ENCODE measurements at places on chromosomes 3 and 15.
A peak's percentile ranks its signal among the peaks of the same experiment; 100 is the strongest.

DNA sequence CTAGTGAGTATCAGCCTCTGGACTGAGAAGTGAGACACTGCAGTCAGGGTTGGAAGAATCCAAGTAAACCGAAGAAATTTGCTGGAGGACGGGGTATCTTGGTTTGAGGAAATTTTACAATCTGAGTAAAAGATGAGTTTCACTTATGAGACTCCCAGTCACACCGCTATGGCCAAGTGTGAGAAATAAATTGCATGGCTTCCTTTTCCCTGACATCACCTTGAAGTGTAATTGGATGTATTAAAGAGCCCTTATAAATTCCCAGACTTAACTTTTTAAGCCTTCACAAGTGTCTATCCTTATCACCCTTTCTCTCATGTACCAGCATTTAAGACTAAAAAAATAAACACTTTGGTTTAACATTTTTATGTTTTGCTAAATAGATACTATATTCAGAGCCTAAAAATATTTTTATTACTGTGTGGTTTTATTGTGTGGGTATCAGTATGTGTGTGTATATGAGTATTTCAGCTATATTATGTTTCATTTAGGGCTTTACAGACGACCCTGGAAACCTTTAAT, 23.8 kb downstream of the USP3 start:
- DNase-seq: no peak

- no peak for DNase-seq
These were observed 174.9 kb downstream of the SCAPER start for GRCh38 chr15:76730262-76730661.

DNA sequence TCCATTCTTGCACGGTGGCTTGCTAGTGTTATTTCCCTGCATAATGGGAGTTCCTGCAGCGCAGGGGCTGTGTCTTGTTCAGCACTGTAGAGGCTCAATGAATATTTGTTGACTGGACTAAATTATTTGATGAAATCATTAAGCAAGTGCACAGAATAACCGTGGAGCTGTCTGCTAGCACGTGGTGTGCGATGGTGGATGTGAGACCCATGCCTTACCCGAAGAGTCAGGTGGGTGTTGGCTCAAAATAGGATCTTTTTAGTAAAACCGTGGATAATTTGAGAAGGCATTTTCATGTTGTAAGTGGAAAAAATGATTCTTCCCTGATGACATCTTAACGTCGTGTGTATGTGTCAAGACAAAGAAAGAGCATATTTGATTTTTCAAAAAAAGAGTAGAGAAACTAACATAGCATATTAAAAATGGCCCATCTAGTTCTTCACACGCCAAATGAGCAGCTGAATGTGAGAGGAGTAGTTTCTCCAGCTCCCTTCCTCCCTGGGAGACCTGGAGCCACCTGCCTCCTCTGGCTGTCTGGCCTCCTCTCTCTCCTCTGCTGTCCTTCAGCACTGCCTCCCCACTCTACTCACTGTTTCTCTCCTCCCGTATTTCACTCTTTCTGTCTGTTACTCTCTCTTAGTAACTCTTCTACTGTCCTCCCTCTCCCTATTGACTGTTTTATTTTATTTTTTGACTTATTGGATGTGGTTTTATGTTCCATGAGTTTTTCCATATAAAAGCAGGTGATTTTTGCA, 6.3 kb downstream of the FAM81A start:
- DNase-seq: no peak

DNA sequence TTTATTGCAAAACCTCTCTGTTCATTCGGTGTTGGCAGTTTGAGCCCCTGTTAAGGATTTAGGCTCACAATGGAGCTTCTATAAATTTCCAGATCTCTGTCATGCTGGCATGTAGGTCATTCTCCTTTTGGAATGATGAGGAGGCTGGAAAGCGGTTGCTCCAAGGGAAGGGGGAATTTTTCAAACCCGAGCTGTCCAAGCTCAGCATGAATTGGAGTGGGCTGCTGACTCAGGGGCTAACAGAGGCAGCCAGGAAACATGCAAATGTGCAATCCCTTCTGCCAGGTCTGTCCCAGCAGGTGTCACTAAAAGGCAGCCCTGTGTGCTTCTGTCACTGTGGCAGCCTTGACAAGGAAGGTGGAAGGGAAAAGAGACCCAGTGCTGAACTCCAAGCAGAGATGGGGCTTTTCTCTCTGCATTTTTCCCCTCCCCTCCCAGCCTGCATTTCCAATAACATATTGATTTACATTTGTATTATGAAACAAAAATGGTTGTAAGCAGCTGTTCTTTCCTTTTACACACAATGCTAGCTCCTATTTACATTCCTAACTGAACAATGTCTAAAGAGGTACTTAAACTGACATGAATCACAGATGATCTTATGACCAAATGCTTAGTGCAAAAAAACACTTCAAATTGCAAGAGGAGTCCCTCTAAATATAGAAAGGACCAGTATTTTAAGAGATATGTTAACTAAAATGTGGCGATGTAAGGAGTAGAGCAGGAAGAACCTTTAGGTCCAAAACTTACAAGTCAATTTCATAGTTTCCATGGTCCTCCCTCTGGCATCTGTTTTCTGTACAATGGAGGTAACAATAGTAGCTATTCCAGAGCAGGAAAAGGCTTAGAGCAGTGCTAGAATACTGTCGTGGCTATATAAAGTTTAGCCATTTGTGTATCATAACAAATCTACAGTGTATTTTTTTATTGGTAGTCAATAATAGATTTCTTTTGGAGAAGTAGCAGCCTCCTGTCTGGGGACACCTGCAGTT, 84.5 kb upstream of the ATP10A start:
- DNase-seq: no peak

DNA sequence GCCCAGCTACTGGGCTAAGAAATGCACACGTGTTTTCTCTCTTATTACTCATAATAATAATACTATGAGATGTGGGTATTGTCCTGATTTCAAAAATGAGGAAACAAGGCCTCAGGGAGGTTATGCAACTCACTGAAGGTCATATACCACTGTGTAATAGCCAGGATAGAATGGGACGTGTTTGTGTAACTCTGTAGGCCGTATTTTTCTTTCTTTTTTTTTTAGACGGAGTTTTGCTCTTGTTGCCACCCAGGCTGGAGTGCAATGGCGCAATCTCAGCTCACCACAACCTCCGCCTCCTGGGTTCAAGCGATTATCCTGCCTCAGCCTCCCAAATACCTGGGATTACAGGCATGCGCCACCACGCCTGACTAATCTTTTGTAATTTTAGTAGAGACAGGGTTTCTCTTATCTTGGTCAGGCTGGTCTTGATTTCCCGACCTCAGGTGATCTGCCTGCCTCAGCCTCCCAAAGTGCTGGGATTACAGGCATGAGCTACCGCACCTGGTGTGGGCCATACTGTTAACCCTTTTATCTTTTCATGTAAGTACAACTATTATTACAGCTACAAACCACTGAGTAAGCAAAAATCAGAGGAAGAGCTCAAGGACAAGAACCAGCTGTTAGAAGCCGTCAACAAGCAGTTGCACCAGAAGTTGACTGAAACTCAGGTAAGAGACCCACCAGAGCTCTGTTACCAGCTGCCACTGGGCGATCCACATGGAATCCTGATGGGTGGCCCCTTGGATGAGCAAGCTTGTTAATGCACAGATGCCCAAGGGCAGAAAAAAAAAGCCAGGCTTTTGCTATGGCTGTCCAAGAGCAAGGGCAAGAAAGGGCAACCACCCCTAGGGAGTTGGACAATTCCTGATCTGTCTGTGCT, 6.7 kb downstream of the KNSTRN start:
- DNase-seq: peak; percentile 95

GRCh38 chr15:94791510-94791909, 560.1 kb downstream of the MCTP2 start:
- no peak for DNase-seq

DNA sequence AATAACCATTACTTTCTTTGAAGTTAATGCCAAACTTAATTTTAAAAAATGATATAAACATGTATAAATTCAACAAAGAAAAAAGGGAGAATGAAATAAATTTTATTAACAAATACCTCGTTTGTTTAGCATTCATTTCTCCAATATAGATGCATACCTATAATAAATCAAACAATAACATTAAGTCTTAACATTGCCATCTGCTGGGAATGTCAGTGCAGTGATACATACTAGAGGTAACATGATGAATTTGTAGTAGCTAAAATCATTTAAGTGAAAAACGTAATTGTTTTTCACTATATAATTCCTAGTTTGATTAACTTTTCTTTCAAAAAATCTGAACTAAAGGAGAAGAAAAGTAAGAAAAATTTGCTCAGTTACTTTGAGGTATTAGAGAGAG, 340.2 kb upstream of the CBLB start:
- no peak for DNase-seq

GRCh38 chr15:75832114-75832513, 11.1 kb upstream of the UBE2Q2 start:
- no peak for DNase-seq

- no peak for DNase-seq
These were observed 76.4 kb upstream of the MFGE8 start for GRCh38 chr15:88989578-88989977.

DNA sequence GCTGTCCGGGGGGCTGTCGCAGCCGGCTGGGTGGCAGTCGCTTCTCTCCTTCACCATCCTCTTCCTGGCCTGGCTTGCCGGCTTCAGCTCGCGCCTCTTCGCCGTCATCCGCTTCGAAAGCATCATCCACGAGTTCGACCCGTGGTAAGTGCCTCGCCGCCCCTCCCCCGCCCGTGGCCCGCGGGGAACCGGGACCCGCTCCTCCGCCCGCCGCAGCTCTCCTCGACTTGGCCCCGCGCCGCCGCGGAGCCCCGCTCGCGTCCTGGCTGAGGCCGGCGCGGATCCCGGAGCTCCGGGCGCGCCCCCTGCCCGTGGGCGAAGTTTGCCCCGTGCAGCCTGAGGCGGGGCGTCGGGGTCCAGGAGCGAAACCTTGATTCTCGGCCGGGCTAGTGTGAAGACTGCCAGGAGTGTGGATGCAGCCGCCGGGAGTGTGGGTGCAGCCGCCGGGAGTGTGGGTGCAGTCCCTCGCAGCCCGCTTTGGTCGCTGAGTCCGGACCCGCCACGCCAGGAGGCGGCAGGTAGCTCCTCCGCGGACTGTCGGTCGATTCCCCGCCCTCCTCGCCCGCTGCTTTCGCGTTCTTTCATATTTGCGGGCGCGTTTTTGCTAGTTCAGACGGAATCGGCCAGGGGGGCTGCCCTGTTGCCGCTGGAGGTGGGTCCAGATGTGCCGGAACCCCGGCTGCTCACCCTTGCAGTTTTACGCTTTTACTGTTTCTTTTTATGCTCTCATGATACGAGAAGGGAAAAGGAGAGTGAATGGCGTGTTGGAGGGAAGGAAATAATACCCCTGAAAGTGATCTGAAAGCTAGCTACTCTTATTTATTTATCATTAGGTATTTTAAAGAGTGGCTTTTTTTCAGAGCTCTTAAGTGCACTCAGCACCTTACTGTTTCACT, 692 bp downstream of the STT3B start:
- DNase-seq: peak; percentile 45

GRCh38 chr3:138199851-138200250, 12.8 kb downstream of the ARMC8 start:
- no peak for DNase-seq

DNA sequence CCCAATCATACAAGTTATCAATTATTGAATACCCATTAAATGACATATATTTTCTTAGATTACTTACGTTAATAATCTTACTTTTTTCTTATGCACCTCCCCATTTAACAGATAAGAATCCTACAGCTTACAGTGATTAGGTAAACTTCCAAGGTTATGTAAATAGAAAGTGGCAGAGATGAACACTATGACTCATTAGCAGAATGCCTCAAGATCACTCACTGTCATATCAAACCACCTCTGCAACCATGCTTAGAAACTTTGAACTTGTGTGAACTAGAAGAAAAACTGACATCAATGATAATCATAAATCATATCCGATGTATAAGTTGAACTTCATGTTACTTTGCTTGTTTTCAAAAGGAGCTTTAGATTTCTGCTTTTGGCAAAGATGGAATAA, 911.6 kb upstream of the ARPP21 start:
- peak; percentile 14 for DNase-seq

GRCh38 chr15:53918180-53919079, 59.8 kb upstream of the UNC13C start:
- no peak for DNase-seq

- peak; percentile 70 for DNase-seq
These were observed 55.0 kb downstream of the FLNB start for GRCh38 chr3:58063022-58063815.

DNA sequence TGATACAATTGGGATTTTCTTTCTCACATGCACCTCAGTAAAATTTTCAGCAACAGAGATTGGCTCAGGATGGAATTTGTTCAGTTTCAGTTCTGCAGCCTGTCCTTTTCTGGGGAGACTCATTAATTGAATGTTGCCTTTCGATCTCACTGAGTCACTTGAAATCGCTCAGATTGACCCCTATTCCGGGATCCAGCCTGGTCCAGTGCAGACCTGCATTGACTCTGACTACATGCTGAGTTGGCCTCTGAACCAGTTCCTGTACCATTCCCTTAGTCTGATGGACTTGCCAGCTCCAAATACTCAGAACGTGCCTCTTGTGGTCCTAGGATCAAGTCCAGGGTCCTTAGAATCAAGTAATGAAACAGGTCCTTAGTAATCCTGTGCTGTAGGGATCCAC, 9.4 kb downstream of the IGF1R start:
- no peak for DNase-seq

DNA sequence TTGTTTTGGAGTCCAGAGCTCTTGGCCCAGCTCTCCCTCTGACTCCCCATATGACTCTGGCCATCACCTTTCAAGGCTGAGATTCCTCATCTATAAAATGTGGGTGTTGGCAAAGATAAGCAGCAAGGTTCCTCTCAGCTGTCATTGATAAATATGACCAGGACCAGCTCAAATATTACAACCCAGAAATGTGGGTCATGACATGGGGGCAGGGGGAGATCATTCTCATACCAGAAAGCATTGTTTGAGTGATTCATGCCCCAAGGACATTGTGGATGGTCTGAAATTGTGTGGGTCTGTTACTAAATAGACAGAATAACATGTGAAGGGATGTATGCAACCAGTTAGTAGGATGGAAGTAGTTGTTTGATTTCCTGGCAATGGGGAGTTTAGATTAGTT, 13.9 kb downstream of the UPK1B start:
- DNase-seq: no peak

GRCh38 chr3:177439694-177440269, 242.5 kb upstream of the TBL1XR1 start:
- DNase-seq: no peak

GRCh38 chr3:31064021-31064420, 169.6 kb upstream of the GADL1 start:
- DNase-seq: no peak
